ENCODE measurements at places on chromosomes 12 and 14.

- no peak for DNase-seq
Measured at GRCh38 chr12:63917477-63917862, 73.0 kb downstream of the SRGAP1 start.

DNA sequence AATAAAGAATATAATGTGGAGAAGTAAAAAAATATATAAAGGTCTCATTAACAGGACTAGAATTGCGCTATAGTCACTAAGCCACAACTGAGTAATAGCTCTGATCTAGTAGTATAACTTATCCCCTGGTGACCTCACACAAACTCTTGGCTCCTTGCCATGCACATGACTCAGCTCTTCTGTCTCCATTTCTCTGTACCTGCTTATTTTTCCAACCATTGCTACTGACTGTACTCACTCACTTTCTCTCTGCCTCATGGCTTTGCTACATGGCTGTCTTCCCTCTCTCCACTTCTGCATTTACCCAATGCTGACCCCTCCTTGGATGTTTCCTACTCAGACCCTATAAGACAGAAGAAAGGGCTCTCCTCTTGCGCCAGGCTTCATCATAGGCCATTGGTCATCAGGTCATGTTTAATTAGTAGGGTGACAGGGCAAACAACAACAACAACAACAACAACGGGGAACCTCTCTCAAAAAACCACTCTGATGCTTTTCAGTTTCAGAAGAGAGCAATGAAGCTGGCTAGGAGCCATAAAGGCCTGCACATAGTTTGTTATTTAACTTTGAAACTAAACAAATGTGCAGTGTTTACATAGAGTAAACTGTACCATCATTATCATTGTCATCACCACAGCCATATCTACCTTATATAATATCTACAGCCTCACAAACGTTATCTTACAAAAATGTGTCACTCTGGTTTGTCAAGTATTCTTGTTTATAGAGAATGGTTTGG, 25.6 kb upstream of the KRAS start:
- DNase-seq: no peak

GRCh38 chr12:128109636-128110035, 157.3 kb upstream of the TMEM132C start:
- no peak for DNase-seq

DNA sequence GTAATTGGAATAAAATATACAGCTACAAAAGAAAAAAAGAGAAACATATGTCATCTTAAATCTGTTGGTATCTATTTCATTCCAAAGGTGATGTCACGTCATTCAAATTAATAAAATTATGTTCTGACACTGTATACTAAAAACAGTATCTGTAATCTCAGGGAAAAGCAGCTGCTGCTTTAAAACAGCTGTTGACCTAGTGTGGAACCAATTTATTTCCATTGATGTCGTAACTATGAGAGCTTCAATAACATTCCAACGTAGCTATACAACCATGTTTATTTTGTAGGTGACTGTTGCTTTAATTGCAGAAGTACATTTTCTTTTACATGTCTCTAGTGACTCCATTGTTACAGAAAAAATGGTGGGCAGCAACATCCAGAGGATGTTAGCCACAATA, 571.7 kb downstream of the RPS29 start:
- no peak for DNase-seq

- DNase-seq: no peak
Measured at GRCh38 chr12:6375269-6376078, at the start of gene SCNN1A. TSS of gene SCNN1A (minus strand) at chr12:6375563. CDS start at chr12:6374783, 780 bp downstream.

DNA sequence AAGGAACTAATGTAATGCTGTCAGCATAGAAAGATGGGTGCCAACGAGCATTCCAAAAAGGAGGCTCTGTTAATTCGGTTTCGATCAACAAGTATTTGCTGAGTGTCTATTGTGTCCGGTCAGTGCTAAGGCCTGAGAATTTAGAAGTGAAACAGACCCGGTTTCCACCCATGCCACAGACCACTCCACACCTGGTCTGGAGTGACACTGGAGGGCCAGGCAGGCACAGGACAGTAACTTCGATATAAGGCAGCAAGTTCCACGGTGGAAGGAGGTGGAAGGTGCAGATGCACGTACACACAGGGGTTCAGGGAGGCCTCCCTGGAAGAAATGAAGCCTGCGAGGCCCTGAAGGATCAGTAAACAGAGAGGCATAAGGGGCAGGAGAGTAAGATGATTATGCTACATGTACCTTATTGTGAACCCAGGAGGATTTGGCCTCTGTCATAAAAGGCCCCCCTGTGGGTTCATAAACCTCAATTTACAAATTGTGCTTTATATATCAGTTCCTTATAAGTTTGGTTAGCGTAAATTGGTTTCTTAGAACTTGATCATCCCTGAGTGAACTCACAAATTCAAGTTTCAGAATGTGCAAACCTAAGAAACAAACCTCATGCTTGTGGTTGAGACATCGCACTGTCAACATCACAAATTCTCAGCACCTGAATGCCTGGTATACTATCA, 25.9 kb downstream of the SSH1 start:
- DNase-seq: no peak

DNA sequence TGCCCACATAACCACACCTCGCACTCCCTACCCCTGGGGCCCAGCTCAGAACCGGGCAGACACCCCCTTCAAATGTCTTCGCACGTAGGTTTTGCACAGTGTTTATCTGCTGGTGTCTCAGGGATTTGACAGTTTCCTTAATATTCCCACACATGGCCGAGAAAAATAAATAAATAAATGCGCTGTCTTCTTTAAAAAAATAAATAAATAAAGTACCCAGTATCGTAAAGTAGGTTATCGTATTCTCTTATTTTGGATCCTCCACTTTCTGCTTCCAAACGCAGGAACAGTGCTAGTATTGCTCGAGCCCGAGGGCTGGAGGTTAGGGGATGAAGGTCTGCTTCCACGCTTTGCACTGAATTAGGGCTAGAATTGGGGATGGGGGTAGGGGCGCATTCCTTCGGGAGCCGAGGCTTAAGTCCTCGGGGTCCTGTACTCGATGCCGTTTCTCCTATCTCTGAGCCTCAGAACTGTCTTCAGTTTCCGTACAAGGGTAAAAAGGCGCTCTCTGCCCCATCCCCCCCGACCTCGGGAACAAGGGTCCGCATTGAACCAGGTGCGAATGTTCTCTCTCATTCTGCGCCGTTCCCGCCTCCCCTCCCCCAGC, 710 bp upstream of the FOS start:
- no peak for DNase-seq

- DNase-seq: no peak
Measured at GRCh38 chr12:18074001-18074400, 16.0 kb downstream of the RERGL start.

DNA sequence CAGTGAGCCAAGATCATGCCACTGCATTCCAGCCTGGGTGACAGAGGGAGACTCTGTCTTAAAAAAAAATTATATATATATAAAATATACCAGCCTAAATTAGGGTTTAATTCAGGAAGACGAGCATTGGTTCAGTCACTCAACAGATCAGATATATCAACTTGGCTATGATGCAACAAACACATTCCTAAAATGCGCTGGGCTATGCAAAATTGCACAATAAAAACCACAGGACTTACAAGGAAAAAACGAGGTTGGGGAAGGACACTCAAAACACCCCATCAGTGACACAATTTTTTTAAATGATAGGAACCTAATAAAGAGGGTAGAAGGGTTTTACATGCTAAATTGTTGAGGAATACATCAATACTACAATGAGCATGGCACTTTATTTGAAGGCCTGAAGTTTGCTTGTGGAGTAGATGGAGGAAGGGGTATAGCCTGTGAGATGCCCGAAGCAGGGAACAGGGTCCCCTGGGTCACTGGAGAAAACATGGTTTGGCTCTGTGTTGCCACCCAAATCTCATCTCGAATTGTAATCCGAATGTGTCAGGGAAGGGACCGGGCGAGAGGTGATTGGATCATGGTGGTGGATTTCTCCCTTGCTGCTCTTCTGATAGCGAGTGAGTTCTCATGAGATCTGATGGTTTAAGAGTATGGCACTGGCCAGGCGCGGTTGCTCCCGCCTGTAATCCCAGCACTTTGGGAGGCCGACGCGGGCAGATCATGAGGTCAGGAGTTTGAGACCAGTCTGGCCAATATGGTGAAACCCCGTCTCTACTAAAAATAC, 71.2 kb downstream of the TNFAIP2 start:
- DNase-seq: no peak

GRCh38 chr12:4141348-4142270, 132.0 kb upstream of the CCND2 start:
- DNase-seq: no peak

GRCh38 chr12:49543914-49544815, 5.3 kb downstream of the KCNH3 start:
- DNase-seq: no peak

DNA sequence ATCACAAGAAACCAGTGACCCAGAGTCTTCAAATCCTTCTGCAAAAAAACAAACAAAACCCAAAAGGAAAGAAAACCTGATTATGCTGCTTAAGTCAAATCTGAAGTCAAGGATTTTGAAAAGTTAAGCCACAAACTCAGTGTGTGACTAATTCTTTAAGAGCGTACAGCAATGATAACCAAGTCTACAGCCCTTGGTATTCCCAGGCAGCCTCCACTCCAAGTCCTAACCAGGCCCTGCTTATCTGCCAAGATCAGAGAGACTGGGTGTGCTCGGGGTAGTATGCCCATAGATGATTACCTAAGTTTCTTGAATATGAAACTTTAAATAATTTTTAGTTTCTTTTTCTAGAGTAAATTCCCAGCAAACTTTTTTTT, 13.1 kb downstream of the PGAM5 start:
- no peak for DNase-seq

- DNase-seq: no peak
Measured at GRCh38 chr12:128707488-128707887, 116.3 kb downstream of the SLC15A4 start.

DNA sequence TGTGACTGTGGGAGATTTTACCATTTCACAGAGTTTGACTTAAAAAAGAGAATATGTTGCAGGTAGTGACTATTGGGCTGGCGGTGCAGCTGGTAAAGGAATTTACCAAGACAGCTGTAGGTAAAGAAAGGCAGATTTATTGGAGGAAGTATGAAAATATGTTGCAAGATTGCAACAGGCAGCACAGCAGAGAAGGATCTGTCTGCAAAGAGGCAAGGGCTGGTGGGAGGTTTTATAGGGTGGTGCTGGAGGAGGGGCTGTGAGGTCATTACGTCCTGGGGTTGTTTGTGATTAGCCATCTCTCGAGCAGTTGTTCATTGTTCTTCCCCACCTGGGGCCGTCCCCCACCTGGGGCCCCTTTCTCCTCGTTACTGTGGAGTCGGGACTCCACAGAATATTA, 62.1 kb downstream of the ACACB start:
- DNase-seq: no peak

DNA sequence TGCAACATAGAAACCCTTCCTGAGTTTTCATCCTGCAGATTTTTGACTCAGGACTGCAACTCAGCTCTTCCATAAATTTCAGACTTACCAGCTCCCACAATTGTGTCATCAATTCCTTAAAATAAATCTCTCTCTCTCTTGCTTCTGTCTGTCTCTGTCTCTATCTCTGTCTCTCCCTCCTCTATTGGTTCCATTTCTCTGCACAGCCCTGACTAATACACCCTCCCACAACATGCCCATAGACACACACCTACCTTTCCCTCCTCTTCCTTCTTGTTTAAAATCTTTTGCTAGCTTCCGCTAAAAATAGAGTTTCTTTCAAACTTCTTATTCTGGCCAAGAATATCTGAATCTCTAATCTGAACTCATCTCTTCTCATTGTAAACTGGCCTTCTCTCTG, 22.9 kb upstream of the PTHLH start:
- DNase-seq: no peak

DNA sequence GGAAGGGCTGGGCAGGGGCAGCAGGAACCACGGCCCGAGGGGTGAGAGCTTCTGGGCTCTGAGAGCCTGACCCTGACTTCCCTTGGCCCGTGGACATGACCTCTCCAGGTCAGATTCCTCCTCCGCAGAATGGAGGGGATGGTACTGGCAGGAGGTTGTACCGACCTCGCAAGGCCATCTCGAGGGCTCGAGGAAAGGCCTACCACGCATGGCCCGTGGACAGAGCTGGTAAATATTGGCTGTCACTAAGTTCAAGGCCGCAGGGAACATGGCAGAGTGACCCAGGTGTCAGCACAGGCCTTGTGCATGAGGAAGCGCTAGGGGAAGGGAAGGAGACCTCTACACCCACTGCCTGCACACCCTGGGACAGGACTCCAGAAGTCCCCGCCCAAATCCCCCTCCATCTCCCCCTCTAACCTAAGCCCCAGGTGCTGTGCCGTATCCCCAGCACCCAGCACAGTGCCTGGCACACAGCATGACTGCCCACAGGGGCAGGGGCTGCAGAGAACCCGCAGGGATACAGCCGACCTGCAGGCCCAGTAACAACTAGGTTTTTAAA, 54.9 kb upstream of the PPP2R5C start:
- no peak for DNase-seq

DNA sequence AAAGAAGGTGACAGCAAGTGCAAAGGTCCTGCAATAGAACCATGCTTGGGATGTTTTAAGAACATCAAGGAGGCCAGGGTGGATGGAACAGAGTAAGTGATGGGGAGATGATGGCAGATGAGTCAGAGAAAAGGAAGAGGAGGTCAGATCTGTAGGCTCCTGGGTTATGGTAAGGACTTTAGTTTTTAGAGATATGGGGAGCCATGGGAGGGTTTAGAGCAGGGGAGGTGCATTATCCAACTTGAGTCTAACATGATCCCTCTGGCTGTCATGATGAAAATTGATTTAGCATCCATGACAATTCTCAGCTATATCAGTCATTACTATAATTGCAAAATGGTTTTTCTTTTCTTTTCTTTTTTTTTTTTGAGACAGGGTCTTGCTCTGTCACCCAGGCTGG, 7.3 kb upstream of the PLBD2 start:
- DNase-seq: no peak

DNA sequence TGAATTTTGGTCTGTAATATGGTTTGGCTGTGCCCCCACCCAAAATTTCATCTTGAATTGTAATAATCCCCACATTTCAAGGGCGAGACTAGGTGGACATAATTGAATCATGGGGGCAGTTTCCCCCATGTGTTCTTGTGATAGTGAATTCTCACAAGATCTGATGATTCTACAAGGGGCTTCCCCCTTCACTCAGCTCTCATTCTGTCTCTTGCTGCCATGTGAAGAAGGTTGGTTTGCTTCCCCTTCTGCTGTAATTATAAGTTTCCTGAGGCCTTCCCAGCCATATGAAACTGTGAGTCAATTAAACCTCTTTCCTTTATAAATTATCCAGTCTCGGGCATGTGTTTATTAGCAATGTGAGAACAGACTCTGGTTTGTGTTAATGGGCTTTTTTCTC, 5.9 kb downstream of the LRRC9 start:
- no peak for DNase-seq

All from activated T-cell treated with anti-CD3 and anti-CD28 coated beads, Interleukin-2, amount 50 U/mL, for 1 hour (primary cell).